ENCODE measurements at places on chromosomes 4 and X.

DNA sequence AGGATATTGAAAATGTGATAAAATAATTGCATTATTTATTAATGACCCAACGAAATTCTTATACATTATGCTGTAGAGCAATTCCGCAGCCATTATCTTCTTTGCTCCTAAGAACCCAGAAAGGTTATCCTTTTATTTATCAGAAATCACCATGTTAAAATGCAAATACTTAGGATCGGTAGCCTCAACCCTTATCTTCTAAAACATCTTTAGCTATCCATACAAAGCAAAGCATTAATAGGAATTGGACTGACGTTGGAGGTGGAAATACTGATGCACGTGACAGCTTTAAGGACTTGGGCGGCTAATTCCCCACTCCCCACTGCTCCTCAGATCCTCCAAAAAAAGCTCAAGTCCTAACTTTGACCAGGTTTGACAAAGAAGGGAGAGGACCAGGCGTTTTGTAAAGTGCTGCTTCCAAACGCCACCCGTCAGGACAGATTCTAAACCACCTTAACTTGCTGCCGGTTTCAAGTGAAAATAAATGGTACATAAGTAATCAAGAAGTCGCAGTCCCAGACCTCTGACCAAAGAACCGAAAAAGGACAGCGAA, 539 bp upstream of the SPCS3 start:
- no peak for DNase-seq

DNA sequence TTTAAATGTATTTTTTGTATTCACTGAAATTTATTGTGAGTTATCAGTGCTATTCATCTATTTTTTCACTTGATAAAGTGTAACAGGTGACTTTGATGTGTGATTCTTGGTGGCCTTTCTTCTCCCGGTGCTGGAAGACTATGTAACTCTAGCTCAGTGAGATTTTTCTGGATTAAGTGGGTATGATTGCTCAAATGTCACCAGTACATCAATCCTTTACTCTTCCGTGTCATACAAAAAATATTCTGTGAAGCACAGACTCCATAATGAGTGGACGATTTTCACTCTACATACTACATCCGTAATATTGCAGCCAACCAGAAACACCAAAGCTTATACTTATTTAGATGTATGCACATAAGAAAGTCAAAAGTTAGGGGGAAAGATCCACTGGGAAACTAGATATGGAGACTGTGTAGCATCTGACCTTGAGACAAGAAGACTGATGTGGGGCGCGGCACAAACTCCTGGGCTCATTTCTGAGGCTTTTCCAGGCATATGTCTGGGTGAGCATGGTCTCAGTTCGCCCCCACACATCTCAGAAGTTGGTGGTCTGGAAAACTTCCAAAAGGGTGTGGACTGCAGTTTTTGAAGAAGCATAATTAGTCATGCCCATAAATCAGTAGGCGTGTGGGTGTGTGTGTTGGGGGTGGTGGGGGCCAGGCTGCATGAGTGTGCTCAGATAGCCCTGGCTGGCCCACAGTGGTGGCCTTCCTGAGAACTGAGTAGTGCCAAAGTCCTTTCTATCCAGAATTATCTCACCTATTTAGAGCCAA, 53.9 kb upstream of the TENM3 start:
- no peak for DNase-seq

GRCh38 chrX:152904151-152905080, 6.5 kb downstream of the ZNF185 start:
- DNase-seq: peak; percentile 65

DNA sequence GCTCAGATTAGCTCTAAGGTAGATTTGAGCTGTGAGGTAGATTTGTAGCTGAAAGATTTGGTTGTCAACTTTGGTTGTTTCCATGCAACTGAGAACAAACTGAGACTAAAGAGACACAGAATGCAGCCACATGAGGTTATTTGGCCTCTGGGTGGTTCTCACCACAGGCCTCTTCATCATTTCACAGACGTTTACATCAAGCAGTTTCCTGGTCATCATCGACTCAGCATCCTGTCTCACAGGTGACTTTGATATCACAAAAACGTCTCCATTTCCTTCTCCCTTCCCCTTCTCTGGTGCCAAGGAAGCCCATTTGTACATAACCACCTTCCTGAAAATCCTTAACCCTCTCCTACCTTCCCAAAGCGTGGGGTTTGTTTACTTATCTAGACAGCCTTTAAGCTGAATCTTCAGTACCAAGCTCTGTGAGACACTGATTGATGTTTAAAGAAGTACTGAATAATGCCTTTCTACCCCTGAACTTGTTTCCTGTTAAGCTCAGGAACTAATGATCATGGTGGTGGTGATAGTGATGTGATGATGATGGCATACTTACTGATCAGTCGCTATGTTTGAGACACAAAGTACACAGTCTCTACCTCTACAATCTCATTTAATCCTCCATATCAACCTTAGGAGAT, 81.9 kb downstream of the FAM114A1 start:
- no peak for DNase-seq

- DNase-seq: no peak
These were observed 74.1 kb downstream of the SMARCA1 start for GRCh38 chrX:129449148-129449547.

- DNase-seq: no peak
These were observed 55.3 kb downstream of the MBNL3 start for GRCh38 chrX:132433551-132433950.

DNA sequence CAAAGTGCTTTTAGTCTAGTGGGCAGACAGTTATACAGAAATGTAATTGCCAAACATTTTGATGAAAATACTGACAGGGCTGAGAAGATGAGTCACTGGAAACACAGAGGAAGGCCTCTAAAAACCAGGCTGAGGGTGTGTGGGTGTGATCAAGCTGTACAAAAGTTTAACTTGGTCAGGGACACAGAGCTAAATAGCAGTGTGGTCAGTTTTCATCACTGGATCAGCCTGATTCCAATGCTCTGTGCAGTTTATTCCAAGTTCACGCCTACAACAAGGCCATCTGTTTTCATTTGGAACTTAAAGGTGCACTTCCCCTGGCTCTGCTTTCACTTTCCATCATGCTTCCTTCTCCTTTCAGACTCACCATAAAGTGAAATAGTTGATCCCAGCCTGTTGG, 10.6 kb downstream of the CENPVL3 start:
- no peak for DNase-seq

- DNase-seq: no peak
These were observed 175.5 kb upstream of the MAGEB16 start for GRCh38 chrX:35622601-35623000.

GRCh38 chr4:74320559-74321118, 12.4 kb downstream of the EPGN start:
- peak; percentile 73 for DNase-seq

- no peak for DNase-seq
These were observed 24.8 kb downstream of the SPRY1 start for GRCh38 chr4:123421227-123421936.

DNA sequence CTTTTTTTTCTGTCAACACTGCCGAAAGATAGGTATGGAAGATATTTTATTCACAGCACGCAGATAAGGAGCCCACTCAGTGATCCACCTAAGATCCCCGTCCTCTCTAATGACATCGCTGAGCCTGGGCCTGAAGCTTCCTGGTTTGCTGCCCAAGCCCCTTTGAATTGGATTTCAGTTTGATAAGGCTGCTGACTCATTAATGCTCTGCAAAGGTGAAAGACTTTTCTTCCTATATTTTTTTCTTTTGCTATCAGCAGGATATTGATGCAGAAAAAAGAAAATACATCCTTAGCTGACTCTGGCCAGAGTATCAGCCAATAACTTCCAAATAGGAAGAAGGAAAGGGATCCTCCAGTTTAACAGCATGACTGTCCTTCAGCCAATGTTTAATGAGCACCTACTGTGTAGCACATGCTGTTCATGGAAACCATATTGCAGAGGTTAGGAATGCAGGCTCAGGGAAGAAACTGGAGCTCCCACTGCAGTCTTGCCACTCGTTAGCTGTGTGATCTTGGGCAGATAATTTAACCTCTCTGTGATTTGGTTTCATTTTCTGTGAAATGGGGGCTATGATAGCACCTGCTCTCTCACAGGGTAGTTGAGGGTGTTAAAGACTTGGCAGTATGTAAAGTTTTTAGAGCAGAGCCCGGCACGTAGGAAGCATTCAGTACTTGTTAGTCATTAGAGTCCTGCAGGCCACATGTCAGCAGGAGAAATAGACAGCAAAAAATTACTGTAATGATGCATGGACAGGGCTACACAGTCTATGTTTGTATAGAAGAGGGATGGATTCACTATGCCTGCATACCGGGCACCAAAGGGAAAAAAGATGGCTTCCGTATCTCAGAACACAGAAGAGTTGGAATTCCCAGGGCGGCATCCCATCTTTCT, 39.3 kb downstream of the EVC start:
- DNase-seq: no peak

GRCh38 chr4:17142232-17142711, 243.8 kb upstream of the LDB2 start:
- DNase-seq: no peak

- peak; percentile 20 for DNase-seq
These were observed 263.2 kb upstream of the ITM2A start for GRCh38 chrX:79630033-79631009.

DNA sequence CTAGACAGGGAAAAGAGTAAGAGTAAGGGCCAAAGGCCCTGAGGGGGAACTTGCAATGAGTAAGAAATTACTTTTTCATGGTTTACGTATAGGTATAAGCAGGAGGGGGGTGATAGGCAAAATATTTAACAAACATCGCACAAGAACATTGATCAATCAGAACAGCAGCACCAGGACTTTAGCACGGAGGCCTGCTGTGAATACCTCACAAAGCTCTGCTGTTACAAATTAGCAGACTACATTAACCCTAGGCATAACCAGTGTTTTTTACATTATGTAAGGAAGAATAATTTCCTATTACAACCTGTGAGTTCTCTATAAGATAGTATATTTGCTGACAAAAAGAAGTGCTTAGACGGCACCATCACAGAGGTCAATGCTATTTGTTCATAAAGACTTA, 44.9 kb downstream of the PPARGC1A start:
- DNase-seq: peak; percentile 3

DNA sequence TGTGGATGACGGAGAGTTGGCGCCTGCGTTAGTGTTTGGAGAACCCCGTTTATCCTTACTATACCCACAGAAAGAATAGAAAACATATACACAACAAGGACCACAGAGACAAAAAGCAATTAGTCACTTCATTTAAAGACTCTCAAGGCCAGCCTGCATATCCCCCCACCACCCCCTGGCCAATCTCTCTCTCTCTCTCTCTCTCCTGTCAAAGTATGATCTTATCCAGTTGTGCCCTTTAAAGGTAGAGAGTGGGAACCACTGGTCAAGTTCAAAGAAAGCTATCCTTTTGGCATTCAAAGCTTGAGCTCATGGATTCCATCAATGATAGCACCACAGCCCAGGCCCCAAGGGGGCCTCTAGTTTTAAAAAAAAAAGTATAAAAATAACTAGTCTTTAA, 180.3 kb upstream of the MBNL3 start:
- DNase-seq: no peak

DNA sequence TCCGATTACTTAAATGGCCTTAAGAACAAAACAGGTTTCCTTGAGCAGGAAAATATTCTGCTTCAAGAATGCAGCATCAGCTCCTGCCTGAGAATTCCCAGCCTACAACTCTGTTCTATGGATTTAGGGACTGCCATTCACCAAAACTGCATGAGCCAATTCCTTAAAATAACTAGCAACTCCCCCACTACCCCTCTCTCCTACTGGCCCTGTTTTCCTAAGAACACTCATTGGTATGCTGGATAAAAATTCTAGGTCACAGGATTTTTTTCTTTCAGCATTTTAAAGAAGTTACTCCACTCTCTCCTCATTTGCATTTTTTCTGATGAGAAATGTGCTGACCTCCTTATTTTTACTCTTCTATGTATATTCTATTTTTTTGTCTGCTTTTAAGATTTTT, 347.1 kb downstream of the IDS start:
- no peak for DNase-seq

DNA sequence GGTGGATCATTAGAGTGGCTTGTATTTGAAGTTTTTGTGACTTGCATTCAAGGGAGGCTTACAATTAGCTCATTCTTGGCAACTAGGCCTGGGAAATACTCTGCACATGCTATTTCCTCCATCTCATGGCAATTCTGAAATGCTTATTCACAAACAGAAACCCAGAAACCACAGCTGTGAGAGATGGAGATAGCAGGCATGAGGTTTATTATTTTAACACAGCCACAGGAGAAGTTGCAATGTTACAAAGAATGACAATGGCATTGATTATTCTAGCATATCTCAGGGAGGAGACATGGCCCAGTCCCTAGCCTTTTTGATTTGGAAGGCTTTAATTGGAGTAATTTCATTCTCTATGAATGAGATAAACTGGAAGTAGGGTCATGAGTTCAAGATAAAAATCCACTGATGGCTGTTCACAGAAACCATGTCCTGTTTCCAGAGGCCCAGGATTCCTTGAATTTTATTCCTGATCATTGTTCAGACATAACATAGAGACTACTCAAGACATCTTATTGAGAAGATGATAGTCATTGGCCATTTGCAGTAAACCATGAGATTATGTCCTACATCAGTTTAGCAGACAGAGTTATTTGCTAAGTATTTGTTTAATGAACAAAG, 123.9 kb downstream of the MID1 start:
- DNase-seq: no peak

GRCh38 chrX:106734827-106735226, 8.3 kb downstream of the RNF128 start:
- no peak for DNase-seq

- peak; percentile 75 for DNase-seq
These were observed 114.2 kb downstream of the PALLD start for GRCh38 chr4:168610911-168611530.

GRCh38 chrX:74680391-74680790, 66.0 kb upstream of the RLIM start:
- peak; percentile 42 for DNase-seq

DNA sequence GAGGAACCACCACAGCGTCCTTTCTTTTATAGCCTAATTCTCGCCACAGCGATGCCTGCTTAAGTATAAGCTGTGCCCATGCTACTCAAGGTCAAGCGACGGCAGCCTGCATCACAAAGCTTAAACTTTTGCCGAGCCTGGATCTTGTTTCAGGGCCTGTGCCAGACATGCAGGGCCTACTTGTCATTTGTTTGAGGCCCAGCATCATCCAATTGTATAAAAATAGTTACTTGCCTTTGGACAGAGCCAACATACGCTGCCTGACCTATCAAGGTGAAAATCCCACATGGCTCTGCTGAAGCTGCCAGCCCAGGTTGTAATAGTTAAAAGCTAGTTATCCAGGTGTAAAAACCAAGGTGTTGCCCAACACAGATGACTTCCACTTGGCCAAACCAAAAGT, 107.1 kb downstream of the TMEM131L start:
- no peak for DNase-seq

DNA sequence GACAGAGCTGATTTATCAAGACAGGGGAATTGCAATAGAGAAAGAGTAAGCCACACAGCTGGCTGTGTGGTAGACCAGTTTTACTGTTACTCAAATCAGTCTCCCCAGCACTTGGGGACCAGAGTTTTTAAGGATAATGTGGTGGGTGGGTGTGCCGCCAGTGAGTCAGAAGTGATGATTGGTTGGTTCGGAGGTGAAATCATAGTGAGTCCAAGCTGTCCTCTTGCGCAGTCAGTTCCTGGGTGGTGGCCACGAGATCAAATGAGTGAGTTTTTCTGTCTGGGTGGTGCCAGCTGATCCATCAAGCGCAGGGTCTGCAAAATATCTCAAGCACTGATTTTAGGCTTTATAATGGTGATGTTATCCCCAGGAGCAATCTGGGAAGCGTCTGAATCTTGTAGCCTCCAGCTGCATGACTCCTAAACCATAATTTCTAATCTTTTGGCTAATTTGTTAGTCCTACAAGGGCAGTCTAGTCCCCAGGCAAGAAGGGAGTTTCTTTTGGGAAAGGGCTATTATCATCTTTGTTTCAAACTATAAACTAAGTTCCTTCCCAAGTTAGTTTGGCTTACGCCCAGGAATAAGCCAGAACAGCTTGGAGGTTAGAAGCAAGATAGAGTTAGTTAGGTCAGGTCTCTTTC, 44.0 kb upstream of the PPP1R2C start:
- no peak for DNase-seq
